ENCODE measurements at places on chromosomes 1 and 21.

GRCh38 chr1:94101613-94102525 lies 19.1 kb downstream of the ABCA4 start:
- DNase-seq = no peak

GRCh38 chr1:2530513-2531361 lies 674 bp upstream of the HES5 start:
- no peak for DNase-seq

- DNase-seq = no peak
Observed at GRCh38 chr21:43312011-43312410, 114.9 kb downstream of the SIK1 start.

- DNase-seq = no peak
Observed at GRCh38 chr1:118262865-118263264, 77.8 kb upstream of the SPAG17 start.

DNA sequence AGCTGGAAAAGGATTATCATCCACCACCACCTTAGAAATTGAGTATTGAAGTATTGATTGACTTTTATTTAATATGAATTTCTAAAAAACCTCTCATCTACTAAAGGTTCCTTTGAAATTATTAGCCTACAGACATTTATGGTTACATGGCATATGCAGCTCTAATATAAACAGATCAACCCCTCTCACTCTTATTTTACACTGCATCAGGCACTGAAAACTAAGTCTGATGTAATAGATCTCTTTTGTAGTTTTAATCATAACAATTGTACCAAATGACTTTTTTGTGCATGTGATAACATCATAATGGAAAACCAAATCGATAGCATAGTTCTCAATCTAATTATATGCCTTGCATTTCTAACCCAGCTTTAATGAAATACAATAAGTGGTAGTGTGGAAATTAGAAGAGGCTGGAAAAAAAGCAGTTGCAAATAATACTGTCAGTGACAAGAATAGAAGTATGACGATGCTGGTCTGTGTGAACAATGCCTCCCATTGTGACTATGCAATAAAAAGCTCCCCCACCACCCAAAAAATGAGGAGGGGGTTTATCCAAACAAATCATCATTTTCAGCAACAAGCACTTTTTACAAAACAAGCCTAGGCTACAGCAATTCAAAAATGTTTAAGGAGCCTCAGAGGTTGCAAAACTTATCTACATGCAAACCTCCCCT lies 426.5 kb upstream of the NFIA start:
- no peak for DNase-seq

DNA sequence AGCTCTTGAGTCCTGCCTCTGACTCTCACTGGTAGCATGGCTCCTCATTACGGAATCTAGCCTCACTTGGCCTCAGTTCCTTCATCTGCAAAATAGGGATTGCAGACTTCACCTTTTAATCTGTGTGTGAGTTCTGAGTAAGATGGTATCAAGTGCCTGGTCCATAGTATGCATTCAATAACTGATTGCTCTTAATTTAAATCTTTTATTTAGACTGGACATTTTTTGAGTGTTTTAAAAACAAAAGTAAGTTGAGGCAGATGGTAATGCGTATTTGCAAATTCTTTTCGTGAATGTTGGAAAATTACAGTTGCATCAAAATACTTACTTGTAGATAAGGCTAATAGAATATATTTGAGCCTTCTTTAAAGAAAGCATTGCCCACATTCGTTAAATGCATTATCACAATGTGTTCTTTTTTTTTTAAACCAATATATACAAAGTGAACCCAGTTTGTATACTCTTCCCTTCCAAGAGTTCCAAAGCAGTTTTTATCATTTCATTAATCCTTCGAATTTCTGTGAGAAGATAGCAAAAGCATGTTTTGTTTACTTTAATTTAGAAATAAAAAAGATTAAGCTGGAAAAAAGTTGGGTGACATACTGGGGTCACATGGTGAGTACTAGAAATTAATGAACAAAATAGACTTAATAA lies 8.1 kb downstream of the DNM3 start:
- DNase-seq = no peak

DNA sequence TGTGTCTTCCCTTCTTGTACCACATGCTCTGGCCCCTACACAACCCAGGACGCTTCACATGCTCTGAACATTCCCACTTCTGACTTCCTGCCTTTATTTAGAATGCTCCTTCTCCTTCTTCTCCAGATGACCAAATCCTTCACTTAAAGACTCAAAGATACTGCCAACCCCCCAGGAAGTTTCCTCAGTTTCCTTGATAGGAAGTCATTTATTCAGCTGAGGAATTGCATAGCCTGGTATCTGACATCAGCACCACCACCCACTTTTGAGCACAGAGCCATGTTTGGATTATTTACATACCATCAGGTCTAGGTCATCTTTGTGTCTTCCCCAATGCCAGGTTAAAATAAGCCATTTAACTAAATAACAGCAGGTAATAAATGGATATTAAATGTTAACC lies 42.4 kb downstream of the GFI1 start:
- DNase-seq = no peak

DNA sequence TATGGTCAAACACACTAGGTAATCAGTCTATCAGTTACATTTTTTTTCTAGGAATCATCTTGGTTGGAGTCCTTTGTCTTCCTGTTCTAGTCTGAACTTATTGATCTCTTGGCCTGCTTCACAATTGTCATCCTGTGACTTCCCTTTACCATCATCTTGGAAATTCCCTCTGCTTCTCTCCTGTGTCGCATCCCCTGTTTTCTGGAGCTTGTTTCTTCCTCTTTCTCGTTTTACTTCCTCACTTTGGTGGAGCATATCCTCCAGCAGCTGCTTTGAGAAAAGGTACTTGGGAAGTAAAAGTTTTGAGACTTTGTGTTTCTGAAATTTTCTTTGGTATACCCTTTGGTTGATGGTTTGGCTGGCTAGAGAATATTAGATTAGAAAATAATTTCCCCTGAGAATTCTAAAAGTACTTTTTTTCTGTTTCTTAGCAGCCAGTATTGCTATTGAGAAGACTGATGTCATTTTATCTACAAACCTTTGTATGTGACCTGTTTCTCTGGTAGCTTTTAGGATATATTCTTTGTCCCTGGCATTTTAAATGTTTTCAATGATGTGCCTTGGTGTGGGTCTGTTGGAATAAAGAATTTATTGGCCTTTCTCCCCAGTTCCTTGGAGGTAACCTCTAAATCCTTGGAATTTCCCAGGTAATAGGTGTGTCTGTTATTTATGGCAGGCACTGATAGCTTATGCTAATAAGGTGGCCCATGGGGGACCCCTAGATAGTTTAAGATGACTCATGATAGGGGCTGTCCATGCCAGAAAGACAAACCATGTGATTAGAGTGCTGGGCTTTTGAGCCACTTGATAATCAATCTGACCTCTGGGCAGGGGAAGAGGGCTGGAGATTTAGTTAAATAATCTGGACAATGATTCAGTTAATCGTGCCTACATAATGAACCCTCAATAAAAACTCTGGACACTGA lies 6.1 kb upstream of the MYCL start:
- DNase-seq = no peak

DNA sequence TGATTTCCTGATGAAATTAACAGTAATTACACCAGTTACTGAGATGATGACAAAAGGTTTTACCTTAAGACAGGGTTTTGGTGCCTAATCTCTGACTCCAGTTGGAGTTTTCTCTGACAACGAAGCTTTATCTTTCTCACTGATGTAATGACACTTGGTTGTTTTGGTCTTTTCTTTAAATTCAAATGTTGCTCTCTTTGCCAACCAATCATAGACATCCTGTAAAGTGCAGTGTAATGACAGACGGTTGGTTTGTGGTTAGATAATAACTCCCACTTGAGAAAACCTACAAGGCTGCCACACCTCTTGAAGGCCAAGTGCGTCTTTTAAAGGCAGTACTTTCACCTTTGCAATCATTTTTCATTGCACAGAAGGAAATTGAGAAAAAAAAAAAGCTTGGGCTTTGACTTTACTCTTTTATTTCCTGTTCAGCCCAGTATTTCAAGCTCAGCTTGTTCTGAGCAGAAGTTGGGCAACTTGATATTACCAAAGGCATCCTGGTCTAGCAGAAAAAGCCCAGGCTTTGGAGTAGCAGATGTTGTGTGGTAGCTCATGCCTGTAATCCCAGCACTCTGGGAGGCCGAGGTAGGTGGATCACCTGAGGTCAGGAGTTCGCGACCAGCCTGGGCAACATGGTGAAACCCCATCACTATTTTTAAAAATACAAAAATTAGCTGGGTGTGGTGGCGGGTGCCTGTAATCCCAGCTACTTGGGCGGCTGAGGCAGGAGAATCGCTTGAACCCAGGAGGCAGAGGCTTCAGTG lies 14.9 kb downstream of the PDIK1L start:
- DNase-seq = peak; percentile 83

DNA sequence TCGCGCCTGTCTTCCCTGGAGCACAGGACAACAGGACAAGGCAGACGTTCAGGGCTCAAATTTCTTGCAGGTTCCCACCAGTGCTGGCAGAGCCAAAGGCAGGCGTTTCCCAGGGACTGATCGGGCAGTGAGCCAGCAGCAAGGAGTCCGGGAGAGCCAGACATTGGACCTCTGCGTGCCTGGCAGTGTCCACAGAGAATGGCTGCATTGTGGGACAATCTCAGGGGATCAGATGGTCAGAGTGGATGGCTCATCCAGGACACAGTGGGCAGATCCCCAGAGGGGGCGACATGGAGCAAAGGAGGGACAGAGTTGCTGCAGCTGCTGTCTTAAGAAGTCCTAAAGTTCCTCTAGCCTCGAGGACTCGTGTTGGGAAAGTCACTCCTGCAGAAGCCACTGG lies 4.6 kb downstream of the TMEM63A start:
- DNase-seq = peak; percentile 53

DNA sequence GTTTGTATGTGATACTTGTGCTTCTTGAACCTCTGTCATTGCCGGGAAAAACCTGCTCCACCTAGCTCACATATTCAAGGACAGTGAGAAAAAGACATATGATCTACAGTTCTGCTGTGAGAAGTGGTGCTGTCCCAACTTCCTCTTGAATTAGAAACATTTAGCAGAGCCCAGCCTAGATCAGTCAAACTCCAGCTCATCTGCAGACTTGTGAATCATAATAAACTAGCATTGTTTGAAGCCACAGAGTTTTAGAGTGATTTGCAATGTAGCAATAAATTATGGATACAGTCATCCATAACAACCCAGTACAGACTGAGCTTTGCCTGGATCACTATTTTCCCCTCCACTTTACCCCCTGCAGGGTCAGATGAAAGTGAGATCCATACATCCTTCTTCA lies 497.8 kb downstream of the PLA2G4A start:
- no peak for DNase-seq

- DNase-seq = no peak
Observed at GRCh38 chr1:229406798-229407197, 27.1 kb downstream of the ACTA1 start.

GRCh38 chr1:195012995-195013394 lies 1595.2 kb downstream of the KCNT2 start:
- DNase-seq = no peak

DNA sequence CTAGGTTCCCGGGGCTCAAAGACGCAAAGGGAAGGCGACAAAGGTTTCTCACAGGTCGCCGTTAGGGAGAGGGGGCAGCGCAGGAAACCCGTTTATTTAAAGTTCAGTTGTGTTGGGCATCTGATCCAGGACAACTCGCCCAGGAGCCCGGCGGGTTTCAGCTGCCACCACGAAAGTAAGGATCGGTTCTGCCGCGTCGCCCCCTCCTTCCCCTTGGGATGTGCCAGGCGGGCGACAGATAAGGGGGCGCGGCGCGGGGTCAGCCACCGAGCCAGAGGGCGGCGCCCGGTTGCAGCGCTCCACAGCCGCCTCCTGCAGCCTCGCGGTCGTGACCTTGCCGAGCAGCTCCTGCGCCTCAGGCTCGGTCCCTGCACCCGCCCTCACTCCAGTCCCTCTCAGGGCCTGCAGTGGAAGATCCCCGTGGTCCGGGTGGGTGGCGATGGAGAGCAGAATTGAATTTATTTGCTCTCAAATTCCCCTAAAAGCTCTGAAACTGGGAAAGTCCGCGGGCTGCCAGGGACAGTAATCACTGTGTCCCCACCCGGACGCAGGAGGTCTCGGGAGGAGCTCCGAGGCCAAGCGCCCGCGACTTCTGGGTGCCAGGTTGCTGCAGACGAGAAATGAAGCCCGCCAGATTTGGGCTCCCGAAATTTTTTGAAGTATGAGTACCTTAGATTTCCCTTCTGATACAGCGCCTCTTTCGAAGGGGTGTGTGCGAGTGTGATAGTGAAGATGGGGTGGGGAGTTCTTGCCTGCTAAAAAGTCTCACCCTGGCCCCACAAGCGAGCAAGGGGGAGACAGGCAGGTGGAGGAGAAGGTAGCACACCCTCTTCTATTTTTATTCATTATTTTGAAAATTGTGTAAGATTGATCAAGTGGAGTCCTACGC lies 28.4 kb upstream of the NFIA start:
- DNase-seq = peak; percentile 26

GRCh38 chr1:2894381-2895041 lies 93.0 kb upstream of the TTC34 start:
- no peak for DNase-seq

DNA sequence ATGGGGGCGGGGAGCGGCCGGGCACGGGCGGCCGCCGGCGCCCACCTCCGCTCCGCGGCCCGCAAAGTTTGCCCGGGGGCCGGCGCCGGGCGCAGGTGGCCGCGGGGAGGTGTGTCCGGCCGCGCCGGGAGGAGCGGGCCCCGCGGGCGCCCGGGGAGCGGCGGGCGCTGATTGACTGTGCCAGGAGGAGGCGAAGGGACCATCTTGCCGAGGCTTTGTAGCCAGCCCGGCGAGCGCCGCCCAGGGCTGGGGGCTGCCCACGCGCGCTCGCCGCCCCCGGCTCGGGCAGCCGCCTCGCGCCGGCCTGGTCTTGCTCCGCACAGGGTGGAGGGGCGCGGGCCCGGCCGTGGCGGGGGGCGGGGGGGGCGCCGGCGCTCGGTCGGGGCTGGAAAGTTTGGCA lies 432 bp downstream of the EPHB2 start:
- no peak for DNase-seq

DNA sequence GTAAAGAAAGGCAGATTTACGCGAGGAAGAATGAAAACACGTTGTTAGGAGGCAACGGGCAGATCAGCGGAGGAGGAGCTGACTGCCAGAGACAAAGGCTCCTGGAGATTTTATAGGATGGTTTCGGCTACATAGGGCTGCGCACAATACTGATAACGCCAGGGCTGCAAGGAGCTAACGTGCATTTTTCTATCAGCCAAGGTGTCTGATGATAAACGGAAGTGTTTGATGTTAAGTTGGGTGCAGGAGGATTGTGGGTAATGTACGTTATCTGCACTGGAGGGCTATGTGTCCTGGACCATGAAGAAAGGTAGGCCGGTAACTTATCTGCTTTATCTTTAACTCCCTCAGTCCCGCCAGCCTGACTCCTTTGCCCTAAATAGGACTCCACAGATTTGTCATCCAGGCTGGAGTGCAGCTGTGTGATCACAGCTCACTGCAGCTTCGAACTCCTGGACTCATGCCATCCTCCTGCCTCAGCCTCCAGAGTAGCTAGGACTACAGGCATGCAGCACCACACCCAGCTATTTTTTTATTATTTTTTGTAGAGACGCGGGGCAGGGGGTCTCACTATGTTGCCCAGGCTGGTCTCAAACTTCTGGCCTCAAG lies 29.6 kb downstream of the SETD4 start:
- no peak for DNase-seq

DNA sequence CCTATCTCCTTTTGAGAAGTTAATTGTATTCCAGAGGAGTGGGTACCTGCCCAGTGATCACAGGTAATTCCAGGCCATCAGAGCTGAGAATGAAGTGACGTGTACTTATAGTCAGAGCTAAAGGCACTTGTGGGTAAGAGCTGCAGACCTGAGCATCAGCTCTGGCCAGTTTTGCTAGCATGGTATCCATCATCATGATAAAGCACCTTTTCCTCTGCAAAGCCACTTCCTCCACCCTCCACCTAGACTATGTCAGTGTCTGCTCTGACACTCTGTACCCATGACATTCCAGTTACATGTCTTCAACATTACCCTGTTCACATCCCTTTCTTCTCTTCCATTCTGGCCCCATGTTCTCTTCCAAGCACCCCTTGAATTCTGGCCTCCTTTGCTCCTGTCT lies 157.3 kb downstream of the GRIK3 start:
- DNase-seq = peak; percentile 12
